ENCODE measurements at places on chromosomes 2 and 18.

DNA sequence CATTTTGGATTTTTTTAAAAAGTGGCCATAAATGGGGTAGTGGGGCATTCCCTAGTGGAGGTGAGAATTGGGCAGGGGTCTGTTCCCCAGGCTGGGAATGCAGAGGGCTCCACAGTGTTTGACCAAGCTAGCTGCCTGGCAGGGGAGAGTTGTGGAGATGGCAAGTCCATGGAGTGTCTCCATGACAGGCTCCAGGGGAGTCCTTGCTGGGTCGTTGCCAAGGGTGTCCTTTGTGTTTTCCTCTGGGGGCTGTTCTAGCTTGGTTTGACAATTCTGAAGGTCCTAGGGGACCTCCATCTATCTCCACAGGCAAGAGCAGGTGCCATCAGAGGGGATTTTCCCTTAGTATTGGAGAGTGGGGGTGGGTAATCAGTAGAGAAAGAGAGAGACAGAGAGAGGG is 265.3 kb downstream of the DYSF start:
- no peak for DNase-seq

DNA sequence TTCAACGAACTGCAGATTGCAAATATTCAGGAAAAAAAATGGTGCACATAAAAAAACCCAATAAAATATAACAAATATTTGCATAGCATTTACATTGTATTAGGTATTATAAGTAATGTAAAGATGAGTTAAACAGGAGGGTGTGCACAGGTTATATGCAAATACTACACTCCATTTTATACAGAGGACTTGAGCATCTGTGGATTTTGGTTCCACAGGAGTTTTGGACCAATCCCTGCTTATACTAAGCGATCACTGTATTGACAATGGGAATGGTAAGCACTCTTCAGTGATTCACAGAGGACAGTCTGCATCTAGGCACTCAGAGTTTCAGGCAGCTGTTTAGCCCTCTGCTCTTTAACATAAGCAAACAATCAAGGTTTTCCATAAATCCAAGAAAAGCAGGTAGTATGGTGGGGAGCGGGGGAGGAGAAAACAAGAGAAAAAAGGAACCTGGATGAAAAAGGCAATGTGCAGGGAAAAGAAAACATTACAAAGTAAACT is 206.0 kb upstream of the PARD3B start:
- DNase-seq: no peak

- DNase-seq: no peak
Observed at GRCh38 chr18:76376225-76376624, 118.8 kb downstream of the ZNF516 start.

DNA sequence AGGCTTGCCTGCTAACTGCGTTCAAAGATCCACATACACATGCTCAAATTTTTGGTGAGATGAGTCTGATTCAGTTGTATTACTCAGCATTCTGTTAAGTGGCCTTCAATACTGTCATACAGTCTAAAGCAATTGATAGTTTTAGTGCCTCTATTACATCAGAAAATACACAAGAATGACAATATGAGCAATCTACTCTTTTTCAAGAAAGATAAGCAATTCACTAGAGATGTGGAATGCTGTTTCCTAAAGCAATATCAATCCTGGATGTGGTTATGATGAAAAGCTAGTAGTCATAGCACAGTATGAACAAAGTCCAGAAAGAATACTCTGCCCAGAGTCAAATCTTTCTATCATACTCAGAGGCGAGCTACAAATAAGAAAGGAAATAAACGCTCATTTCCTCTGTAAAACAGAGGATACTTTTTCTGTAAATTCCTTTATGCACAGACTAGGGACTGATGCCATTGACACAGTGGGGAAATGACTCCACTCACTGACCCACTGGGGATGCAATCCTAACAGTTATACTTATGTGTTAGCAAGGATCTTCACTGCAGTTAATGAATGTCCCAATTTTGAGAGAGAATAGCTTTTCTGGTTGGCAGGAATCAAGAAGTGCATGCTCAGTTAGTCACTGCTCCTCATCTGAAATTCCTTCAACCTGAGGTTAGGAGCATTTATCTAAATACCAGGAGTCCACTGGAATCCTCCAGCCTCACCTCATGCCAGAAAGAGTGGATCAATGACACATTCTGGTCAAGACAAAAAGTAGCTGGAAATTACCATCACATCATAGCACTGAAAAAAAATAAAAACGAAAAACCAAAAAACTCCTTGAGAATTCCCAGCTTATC is 83.3 kb downstream of the PDE11A start:
- peak; percentile 50 for DNase-seq

GRCh38 chr2:42360493-42360889 is 526 bp downstream of the COX7A2L start:
- no peak for DNase-seq

DNA sequence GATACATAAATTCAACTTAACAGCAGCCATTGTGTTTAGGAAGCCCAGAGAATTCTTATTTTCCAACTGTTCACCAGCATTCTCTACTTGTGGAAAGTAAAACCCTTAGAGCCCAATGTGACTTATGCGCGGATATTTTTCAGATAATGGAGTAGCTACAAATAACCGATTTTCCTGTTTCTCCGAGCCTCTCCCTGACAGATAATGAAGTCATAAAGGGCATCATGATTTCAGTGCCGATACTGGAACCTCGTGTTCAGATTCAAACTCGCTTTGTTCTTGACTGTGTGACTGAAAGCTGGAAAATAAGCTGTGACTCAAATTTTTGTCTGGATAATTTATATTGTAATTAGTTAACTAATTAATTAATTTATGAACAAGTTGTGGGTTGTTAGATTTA is 228.2 kb downstream of the VAPA start:
- no peak for DNase-seq

- DNase-seq: no peak
Observed at GRCh38 chr2:222736301-222736700, 64.8 kb downstream of the MOGAT1 start.

DNA sequence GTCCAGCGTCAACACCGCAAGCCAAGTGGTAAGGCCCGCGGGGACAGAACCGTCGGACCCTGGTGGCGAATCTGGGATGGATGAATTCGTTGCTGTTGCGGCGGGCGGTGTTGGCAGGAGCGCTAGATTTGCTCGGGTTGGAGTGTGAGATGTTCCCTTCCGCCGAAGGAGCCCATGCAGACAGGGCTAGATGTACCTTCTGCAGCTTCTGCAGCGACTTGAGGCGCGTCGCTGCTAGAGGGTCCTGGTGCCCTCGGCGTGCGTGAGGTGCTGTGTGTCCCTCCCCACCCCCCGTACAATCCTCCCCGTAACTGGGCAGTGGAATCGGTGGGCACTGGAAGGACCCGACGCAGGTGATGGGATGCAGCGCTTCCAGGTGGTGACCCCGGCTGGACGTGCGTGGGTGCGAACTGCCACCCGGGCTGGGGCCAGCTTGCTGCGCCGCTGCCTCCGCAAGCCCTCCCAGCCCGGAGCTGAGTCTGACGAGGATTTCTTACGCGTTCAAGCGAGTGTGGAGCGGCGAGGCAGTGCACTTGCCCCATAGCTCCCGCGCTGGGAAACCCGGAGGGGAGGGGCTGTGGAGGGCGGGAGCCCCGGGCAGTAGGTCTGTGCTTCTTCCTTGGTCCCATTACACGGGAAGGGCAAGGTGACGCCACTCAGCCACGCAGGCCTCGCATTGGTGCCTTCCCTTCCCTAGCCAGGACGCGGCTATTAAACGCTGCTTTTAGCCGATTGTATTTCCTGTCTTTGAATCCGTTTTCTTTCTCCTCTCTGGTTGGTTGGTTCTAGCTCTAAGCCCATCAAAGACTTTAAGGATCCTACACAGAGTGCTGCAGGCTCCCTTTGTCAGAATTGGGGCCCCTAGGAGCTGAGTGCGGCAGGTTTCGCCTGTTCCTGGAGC is 34.2 kb downstream of the CHRNA1 start:
- DNase-seq: peak; percentile 43

- DNase-seq: no peak
Observed at GRCh38 chr2:210198326-210198725, 26.9 kb downstream of the ACADL start.

DNA sequence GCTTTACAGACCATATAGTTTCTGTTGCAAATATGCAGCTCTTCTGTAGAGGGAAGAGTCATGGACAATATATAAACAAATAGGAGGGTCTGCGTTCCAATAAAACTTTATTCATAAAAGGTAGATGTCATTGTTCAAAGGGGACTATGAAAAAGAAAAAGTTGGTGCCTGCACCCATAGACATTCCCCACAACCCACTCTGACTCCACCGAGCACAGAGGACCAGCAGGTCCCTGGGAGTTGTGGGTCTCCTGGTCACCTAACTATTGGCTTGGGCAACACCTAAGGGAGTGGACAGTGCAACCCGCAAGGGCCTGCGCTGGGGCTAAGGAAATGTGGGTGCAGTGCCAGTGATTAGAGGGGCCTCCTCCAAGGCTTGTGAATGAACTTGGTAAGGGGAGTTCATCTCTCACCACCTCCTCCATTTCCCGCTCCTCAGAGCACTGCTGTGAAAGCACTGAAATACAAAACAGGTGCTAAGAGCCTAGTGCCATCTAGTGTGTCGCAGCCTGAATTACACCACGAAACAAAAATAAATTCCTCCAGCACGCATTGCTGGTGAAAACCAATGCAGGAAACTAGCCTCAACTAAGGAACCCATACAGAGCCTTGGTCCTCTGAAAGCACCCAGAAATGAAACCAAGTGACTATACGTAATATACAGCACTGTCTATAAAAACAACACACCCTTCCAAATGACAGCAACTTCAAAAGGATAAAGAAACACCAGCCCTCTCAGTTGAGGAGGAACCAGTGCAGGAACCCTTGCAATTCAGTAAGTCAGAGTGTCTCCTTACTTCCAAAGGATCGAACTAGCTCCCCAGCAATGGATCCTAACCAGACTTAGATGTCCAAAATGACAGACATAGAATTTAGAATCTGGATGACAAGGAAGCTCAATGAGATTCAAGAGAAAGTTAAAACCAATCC is 166.6 kb downstream of the RNF144A start:
- peak; percentile 29 for DNase-seq

- no peak for DNase-seq
Observed at GRCh38 chr2:148253685-148254084, 232.8 kb downstream of the MBD5 start.

GRCh38 chr2:106157416-106157815 is 36.7 kb downstream of the UXS1 start:
- DNase-seq: no peak

GRCh38 chr2:136051725-136052048 is 66.3 kb upstream of the DARS1 start:
- no peak for DNase-seq

DNA sequence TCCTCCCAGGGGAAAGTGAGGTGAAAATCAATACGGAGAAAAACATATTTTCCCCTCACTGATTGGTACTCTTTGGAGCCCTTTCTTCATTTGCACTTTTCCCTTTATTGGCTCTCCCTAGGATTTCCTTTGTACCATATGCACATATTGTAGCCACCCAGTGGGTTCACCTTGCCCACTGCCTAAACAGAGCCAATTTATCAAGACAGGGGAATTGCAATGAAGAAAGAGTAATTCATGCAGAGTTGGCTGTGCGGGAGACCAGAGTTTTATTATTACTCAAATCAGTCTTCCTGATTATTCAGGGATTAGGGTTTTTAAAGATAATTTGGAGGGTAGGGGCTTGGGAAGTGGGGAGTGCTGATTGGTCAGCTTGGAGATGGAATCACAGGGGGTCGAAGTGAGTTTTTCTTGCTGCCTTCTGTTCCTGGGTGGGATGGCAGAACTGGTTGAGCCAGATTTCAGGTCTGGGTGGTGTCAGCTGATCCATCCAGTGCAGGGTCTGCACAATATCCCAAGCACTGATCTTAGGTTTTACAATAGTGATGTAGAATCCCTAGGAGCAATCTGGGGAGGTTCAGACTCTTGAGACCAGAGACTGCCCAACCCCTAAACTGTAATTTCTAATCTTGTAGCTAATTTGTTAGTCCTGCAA is 15.1 kb upstream of the KCNE4 start:
- no peak for DNase-seq

- DNase-seq: no peak
Observed at GRCh38 chr18:13635046-13635445, 91.3 kb downstream of the FAM210A start.

- no peak for DNase-seq
Observed at GRCh38 chr2:96353032-96353561, 17.5 kb downstream of the NCAPH start.

- no peak for DNase-seq
Observed at GRCh38 chr2:196247976-196248280, 76.5 kb upstream of the STK17B start.

- no peak for DNase-seq
Observed at GRCh38 chr2:173653432-173653805, 298.7 kb downstream of the CDCA7 start.

GRCh38 chr2:24820598-24821432 is 27.6 kb downstream of the CENPO start:
- DNase-seq: peak; percentile 2

DNA sequence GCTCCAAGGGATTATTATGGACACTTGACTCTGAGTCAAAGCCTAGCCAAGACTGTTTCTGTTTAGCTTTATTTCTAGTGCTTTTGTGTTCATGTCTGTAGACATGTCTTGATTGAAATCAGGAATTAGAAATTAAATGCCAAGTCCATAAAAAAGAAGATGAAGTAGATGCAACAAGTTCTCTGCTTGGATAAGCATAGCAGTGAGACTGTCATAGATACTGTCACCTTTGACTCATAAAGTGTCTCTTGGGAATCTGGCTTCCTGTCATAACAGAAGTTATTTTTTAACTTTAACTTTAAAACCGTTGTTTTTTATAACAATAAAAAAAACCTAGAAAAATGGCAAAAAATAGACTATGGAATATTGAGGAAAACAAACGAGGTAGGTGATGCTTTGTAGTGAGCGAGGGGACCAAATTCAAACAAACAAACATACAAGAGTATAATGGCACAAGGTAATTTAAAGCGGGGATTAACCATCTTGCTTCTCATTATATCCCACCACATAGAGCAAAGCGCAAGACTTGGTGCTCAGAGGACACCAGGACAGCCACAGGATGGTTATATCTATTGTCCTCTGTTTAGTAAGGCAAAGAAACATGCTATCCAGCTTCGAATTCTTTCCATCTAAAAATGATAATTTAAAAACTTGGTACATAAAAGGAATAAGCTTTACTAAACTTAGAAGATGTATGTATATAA is 64.6 kb downstream of the CD226 start:
- DNase-seq: no peak

- DNase-seq: no peak
Observed at GRCh38 chr18:10687161-10687925, 161.5 kb downstream of the NAPG start.

GRCh38 chr2:4900861-4901770 is 791.1 kb upstream of the SOX11 start:
- DNase-seq: no peak

GRCh38 chr2:45699032-45699658 is 47.7 kb downstream of the PRKCE start:
- peak; percentile 58 for DNase-seq

- no peak for DNase-seq
Observed at GRCh38 chr2:127024769-127025358, 82.1 kb downstream of the BIN1 start.

DNA sequence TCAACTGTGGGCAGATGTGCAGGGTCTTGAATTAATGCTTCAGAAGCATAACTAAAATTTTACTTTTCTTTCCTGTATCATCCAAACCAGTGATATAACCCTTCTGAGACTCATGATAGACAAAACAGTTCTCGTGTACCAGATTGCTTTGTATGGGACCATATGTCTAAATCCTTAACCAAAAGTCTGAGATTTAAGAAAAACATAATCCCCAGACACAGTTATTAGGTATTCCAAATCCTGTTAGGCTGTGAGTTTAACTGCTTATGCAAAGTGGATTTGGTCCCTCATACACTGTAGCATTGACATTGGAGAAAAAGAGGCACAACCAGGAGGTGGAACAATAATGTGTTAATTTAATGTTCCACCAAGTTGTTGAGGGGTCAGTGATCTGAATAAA is 235.0 kb downstream of the PMAIP1 start:
- no peak for DNase-seq

GRCh38 chr18:61572871-61573270 is 239.6 kb downstream of the CDH20 start:
- DNase-seq: no peak
